ENCODE measurements at places on chromosomes 1 and 21.

DNA sequence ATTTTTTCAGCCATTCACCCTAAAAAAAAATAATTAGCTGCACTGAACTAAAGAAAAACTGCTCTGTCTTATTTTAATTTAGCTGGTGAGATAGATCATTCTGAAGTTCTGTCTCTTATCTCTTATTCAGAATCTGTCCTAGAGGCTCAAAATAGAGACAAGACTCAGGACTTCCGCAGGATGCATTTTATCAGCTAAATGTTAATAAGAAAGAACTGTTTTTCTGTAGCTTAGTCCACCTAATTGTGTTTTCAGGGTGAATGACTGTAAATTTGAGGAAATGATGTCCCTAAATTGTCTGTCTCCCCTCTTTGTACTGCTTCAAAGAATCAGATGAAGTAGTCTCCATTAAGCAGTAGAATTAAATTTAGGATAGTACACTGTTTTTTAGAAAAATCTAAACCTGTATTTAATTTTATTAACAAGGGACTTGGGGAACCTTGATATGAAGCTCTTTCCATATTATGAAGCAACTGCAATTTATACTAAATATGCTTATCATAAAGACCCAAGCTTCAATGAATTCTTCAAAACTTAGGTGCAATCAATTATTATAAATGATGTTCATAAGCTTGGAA lies 671.9 kb downstream of the RWDD3 start:
- DNase-seq = no peak

- DNase-seq = no peak
These were observed 13.0 kb upstream of the UQCRHL start for GRCh38 chr1:15820478-15820877.

- no peak for DNase-seq
These were observed 16.6 kb upstream of the EDEM3 start for GRCh38 chr1:184771190-184771691.

- no peak for DNase-seq
These were observed 123.7 kb upstream of the COP1 start for GRCh38 chr1:176330782-176331181.

GRCh38 chr1:17011092-17011438 lies 663 bp downstream of the ATP13A2 start:
- no peak for DNase-seq

DNA sequence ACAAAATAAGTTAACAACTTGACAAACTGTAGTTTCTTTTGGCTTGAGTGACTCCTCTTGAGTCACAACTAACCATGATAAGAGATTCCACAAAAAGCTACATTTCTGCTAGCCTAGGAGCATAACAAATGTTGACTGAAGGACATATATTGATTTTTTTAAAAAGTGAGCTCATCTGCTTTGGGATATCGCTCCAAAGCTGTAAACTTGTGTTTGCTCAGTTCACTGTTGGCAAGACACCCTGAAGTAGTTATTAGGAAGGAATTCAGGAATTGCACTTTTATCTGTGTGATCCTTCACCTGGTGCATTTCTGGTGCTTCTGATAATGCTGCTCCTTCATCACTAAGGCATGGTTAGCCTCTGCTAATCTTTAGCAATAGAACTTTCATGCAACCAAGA lies 23.7 kb downstream of the RWDD3 start:
- DNase-seq = peak; percentile 8

DNA sequence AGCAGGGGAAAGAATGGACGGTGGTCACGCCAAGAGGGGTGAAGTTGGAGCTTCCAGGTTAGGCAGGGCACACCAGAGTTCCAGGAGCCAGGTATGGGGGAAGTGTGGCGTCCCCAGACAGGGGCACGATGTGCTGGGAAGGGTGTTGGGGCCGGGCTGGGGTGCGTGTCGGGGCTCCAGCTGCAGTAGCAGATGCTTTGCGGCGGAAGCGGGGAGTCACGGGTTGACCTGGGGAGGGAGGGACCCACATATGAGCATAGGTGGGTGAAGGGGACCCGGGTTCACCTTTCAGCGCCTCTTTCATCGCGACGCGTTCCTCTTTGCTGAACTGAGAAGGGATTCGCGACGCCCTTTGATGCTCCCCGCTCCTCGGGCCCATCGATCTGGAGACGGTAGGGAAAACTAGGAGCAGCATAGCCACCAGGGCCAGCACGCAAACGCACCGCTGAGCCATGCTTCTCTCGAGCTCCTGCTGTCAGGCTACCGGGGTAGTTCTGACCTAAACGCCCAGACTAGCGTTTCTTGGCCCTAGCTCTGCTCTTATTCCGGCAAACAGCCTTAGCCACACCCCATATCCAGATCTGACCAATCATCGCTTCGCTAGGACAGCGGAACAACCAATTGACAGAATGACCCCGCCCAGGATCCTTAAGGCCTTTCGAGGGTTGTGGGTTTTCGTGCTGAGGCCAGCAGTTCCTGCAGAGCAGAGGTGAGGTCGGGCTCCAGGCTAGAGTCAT lies at the start of gene PM20D1:
PM20D1 (minus strand) TSS at position 514 of the 737 bp plus-strand sequence; CDS start at position 454, 60 bp downstream.
- DNase-seq = peak; percentile 61

GRCh38 chr1:42930178-42931107 lies 28.2 kb downstream of the SLC2A1 start:
- DNase-seq = no peak

DNA sequence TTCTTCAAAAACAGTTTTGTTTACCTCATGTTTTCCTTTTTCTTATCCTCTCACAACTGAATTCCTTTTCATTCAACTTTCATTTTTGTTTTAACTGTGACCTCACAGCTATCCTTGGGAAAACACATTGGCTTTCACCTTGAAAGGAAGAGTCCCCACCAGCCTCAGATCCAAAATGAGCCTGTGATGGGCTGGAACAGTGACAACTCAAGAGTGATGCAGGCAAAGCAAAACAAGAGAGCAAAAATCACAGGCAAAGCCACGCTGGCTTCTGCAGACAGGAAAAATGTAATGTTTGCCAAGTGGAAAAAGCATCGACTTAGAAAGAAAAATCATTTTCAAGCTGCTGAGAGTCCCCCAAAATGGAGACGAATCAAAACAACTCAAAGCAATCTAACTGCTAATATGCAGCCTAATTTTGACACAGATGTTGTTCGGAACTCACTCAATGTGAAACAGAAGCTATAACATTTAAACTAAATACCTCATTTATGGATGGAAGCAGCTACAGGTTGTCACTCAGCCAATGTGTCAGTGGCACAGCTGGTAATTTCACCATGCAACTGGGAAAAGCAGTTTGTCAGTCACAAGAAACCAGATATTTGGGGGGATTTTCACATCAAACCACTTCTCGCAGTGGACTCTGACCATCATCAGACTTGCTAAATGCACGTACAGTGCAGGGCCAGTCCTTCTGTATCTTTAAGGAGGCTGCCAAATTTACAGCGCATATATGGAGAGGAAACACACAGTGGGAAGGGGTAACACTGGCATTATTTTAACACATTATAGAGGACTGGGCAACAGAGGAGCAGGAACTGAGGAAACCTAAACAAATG lies 50.7 kb downstream of the ALG14 start:
- DNase-seq = no peak

DNA sequence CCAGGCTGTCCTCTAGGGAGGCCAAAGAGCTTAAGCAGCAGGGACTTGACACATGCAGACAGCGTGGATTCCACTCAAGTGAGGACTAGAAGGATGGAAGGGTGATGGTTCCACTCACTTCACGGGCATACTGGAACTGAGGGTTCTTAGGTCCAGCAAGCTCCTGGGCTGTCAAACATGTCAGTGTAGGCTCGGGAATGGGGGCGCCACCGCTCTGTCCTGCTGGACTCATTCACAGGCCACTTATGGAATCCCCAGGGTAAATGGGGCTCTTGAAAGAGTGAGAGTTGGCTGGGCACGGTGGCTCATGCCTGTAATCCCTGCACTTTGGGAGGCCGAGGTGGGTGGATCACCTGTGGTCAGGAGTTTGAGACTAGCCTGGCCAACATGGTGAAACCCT lies 27.7 kb upstream of the CSF3R start:
- DNase-seq = no peak

- no peak for DNase-seq
These were observed 8.5 kb upstream of the ARHGAP29 start for GRCh38 chr1:94245747-94246438.

GRCh38 chr1:20932437-20932977 lies 145.4 kb upstream of the HP1BP3 start:
- no peak for DNase-seq

DNA sequence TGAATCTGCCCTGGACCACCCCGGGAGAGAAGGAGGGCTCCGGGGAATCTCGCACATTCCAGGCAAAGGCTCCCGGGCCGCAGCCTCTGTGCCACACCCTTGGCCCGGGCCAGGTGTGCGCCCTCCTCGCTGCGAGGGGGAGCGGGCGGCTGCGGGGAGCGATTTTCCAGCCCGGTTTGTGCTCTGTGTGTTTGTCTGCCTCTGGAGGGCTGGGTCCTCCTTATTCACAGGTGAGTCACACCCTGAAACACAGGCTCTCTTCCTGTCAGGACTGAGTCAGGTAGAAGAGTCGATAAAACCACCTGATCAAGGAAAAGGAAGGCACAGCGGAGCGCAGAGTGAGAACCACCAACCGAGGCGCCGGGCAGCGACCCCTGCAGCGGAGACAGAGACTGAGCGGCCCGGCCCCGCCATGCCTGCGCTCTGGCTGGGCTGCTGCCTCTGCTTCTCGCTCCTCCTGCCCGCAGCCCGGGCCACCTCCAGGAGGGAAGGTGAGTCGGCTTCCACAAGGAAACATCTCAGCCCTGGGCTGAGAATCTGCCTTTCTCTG lies at the start of gene LAMC2:
LAMC2 (plus strand) TSS at position 324 of the 550 bp plus-strand sequence; CDS start at position 413, 89 bp downstream.
- DNase-seq = peak; percentile 54

- DNase-seq = no peak
These were observed 310.2 kb downstream of the PTPRU start for GRCh38 chr1:29546496-29546895.

- no peak for DNase-seq
These were observed 58.9 kb upstream of the PALMD start for GRCh38 chr1:99587008-99587407.

DNA sequence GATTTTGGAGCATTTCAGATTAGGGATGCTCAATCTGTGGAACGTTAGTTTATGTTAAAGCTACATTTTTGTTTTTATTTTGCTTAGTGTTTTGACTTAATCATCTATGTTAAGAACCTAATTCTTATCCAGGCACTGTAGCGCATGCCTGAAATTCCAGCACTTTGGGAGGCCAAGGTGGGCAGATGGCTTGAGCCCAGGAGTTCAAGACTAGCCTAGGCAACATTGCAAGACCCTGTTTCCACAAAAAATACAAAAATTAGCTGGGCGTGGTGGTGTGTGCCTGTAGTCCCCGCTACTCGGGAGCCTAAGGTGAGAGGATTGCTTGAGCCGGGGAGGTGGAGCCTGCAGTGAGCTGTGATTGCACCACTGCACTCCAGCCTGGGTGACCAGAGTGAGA lies 23.4 kb downstream of the FNBP1L start:
- DNase-seq = no peak

GRCh38 chr1:156625436-156626078 lies 6.3 kb downstream of the HAPLN2 start:
- DNase-seq = no peak

- DNase-seq = no peak
These were observed 78.9 kb upstream of the JAK1 start for GRCh38 chr1:65045022-65045817.

- DNase-seq = no peak
These were observed 73.1 kb upstream of the USP24 start for GRCh38 chr1:55288245-55288644.

GRCh38 chr1:11934302-11935056 lies at the start of gene PLOD1:
Gene PLOD1, plus strand, starts transcription at chr1:11934717. Its CDS starts 63 bp downstream, at chr1:11934780.
- DNase-seq = peak; percentile 93

Data from fibroblast of skin of back (primary cell).